ENCODE measurements at places on chromosomes 13 and 19.
A peak's percentile ranks its signal among the peaks of the same experiment; 100 is the strongest.

GRCh38 chr13:48126944-48127830 lies 32.3 kb upstream of the MED4 start:
- DNase-seq: peak; percentile 52

DNA sequence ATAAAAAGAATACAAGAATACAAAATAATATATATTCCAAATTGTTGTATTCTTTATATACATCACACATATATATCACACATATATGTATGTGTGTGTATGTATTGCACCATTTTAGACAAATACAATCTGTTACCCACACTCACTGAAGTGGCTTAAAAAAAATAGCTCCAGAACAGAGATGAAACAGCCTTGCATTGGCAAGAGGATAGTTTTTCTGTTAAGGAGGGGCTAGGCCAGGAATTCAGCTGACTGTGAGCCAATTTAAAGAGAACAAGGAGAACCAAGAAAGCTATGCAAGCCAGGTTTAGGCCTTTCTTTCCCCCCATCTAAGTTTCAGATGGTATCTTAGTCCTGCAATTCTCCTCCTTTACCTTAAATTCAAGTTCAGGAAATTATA lies 257.5 kb downstream of the MZT1 start:
- DNase-seq: no peak

DNA sequence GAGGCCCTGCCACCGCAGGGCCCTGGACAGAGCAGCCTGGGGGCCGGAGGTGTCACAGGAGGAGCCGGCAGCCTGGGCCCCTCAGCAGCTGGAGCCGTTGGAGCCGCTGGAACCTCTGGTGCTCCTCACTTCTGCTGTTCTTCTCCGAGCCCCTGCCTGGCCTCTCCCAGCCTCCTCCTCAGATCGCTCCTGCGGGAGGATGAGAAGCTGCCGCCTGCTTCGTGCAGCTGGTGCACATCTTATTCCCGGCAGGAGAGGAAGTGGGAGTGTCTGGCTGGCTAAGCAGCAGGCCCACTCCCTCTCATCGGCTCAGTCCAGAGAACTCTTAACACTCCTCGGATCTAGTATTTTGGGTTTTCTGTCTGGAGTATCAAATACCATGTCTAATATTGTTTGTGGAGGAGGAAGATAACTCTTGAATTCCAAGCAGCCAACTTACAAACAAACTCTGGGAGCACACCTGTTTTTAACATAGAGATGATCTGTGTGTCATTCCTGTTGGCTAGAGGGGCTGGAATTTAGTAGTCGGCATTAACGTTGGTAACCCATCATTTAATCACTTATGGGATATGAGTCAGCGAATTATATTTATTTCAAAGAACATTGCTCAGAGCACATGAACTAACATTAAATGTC lies 37.1 kb upstream of the RNF113B start:
- no peak for DNase-seq

- DNase-seq: no peak
These were observed 3.8 kb upstream of the MYPOP start for GRCh38 chr19:45906221-45906620.

GRCh38 chr13:22073718-22074117 lies 402.8 kb downstream of the FGF9 start:
- no peak for DNase-seq

GRCh38 chr13:51974482-51974881 lies 36.8 kb downstream of the ATP7B start:
- DNase-seq: no peak

- DNase-seq: no peak
These were observed 19.9 kb downstream of the NWD1 start for GRCh38 chr19:16739546-16739945.

All from fibroblast of gingiva (primary cell).